Left renal pelvis (tissue), 4 donors: ENCODE measurements at places on chromosomes 5 and 9.

- no peak for DNase-seq
Observed at GRCh38 chr5:71597001-71597400, 9.9 kb downstream of the MCCC2 start.

- DNase-seq: no peak
Observed at GRCh38 chr5:5373351-5373989, 49.0 kb upstream of the ICE1 start.

- no peak for DNase-seq
Observed at GRCh38 chr5:110611817-110612216, 114.7 kb downstream of the TMEM232 start.

DNA sequence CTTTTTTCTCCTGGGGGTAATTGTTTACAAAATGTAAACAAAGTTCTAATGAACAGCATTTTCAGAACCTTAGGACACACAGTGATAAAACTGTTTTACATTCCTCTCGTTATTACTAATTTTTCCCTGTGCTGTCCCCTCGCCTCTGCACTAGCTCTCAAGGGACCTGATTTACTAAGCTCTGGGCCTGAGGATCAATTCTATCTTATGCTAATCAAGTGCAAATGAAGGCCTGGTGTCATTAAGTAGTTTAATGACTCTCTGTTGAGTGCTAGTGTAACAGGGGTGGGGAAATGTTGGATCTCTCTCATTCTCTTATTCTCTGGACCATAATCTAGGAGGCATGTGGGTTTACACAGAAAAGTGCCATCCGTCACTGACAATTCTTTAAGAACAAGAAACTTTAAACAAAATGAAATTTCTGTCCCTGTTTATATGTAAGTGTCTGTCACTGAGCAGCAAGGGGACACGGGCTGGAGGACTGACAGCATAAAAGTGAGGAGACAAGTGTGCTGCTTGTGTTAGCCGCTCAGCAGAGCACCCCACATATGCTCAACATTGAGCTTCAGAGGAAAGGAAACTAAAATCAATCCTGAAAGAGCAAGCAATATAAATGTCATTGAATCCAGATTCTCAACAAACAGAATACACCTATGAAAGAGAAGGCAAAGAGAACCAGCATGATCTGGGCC, 115.4 kb downstream of the WDR41 start:
- no peak for DNase-seq

DNA sequence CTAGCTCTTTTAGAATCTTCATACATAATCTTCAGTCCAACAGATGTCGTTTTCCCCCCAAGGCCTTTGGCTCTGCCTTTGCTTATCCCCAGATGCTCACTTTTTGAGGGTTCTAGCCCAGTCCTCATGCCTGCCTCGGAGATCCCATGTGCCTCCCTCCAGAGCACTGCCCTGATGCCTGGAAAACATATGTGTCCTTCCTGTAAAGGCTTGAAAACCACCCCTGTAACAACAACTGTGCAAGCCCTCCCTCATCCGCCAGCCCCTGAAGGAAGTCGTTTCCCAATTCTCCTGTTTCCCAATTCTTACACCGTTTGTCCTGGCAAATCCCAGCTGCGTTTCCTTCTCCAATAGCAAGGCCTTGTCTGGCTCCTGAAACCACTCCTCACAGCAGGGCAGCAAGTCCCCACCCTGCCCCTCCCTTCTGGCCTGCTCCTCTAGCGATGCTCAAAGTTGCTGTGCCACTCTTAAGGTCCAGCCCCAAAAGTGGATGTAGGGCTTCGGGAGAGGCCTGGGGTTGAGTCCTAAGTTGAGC, 52.2 kb downstream of the SLC36A1 start:
- no peak for DNase-seq

DNA sequence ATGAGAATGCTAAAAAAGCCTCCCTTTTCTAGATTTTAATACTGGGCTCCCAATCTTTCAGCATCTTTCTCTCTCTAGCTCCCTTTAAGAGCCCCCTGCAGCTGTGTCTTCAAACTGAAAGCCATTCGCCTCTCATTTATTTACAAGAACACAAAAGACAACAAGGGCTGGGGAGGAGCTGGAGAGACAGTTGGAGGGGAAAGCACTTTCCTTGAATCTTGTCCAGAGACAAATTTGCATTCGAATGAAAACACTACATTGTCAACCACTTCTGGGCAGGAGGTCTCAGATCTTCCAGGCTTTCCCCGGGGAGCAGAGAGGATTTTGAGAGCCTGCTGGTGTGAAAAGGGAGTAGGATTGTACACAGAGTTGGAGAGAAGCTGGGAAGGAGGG, 518.3 kb downstream of the CTNND2 start:
- DNase-seq: no peak

GRCh38 chr5:57539281-57539701, 56.7 kb upstream of the ACTBL2 start:
- no peak for DNase-seq

DNA sequence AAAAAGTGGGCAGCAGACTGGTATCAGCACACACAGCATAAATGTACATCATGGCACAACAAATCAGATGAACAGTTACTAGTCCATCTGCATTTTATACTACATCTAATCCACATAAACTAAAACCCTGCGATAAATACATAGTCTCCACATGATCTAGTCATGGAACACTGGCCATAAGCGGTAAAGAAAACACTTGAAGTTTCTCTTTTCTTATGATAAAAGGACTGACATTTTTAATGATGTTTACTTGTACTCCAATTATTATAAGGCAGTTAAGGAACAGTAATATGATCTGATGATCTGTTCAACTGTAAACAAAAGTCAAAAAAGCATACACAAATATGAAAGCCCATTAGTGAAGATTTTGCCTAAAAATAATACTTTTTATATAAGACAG, 112.5 kb downstream of the MPDZ start:
- no peak for DNase-seq

DNA sequence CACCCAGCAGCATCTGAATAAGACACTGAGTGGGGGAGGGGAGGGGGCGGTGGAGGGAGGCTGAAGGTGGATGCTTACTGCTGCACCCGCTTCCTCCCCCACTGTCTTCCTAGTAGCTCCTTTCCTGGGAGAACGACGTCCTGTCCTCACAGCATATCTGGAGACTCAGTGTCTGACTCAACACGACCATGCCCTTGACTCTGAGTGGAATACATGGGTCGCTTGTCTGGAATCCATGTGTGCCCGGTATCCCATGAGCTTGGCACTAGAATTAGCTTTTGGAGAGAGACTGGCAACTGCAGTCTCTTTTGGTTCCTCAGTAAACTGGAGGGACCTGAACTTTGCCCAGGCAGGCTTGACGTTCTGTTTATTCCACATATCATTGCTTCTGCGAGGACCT, 125.4 kb upstream of the FAM120A start:
- no peak for DNase-seq

DNA sequence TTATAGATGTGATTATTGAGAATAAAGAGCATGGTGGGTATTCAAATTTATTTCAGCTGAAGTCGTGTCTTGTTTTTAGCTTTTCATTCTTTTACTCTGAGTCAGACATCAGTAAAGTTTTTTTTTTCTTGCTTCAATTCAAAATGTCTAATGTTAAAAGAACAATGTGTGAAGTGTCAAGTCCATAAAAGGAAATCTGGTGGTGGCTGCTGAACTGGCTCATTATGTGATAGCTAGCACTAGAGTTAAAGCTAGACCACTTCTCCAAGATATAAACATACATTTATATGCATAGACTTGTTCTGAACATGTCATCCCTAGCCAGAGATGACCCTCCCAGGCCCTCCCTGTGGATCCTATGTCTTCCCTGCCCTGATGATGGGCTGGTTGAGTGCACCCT, 338.3 kb downstream of the RAB3C start:
- no peak for DNase-seq

- DNase-seq: no peak
Observed at GRCh38 chr9:116628716-116629115, 58.4 kb upstream of the TRIM32 start.

DNA sequence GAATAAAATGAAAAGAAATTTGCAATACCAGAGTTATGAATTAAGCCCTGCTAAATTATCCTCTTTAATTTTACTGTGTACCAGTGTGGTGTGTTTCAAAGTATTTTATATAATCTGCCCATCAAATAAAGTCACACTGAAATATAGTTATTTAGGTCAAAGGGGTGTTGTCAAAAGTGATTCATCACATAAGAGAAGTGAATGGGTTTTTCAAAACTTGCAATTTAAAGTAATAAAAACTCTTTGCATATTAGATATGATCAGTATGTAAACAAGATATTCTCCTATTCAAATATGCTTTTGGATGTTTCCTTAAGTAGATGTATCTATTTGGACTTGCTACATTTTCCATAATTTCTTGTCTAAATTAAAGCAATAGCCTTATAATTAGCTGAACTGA, 1183.0 kb upstream of the CDH18 start:
- DNase-seq: no peak

GRCh38 chr5:156414391-156414790, 87.4 kb downstream of the SGCD start:
- DNase-seq: no peak

DNA sequence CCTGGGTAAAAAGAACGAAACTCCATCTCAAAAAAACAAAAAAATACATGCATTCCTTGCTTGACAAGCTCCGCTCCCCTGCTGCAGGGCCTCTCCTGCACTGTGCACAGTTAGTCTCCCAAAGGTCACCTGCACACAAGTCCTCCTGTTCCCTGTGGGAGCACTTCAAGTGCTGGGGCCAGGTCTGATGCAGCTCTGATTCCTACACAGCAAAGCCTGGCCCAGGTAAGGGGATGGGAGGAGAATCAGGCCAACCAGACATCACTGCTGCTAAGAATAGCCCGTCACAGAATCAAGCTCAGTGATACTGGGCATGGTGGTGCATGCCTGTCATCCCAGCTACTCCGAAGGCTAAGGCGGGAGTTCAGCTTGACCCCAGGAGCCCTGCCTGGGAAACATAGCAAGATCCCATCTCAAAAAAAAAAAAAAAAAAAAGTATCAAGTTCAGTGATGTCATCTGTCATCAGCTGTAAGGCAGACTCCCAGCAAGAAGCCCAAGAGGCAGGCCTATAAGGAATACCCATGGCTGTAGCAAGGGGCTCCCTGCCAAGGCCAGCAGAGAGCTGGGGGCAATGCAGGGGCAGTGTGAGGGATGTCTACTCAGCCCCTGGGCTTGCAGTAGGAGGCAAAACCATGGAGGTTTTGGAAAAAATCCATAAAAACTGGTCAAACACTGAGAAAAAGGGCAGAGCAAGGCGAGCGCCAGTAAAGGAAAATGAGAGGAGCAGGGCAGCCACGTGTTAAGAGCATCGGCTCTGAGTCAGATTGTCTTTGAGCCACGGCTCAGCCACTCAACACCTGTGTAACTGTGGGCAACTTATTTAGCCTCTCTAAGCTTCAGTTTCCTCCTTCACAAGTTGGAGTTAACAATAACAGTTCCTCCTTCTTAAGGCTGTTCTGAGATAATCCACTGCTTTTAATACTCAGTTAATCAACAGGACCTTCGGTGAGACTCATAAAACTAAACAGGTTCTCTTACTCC, 3.2 kb downstream of the TPM2 start:
- no peak for DNase-seq

- DNase-seq: no peak
Observed at GRCh38 chr9:7186175-7186574, 428.4 kb downstream of the KDM4C start.

- DNase-seq: no peak
Observed at GRCh38 chr9:78688796-78689195, 391.9 kb downstream of the PSAT1 start.

- DNase-seq: no peak
Observed at GRCh38 chr9:121225240-121225639, 23.6 kb upstream of the RAB14 start.

GRCh38 chr5:133701871-133702270, 89.5 kb upstream of the FSTL4 start:
- DNase-seq: no peak

- DNase-seq: peak; percentile 22
Observed at GRCh38 chr9:1173211-1173610, 123.1 kb downstream of the DMRT2 start.

DNA sequence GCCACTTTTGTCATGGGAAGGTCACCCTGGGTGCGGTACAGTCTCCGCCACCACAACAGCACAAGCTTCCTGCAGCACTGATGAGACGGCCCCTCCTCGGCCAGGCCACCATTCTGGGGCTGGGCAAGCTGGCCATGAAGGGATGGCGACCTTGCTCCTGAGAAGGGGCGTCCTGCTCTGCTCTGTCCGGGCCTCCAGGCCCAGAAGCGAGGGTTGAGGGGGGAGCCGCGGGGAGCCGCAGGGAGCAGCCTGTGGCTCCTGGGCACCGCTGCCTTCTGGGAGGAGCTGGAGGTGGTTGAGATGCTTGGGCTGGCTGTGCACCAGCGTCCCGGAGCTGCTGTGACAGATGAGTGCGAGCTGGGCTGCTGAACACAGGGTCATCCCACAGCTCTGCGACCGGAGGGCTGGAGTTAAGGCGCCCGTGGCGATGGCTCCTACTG, 84.3 kb upstream of the RAPGEF1 start:
- DNase-seq: no peak

DNA sequence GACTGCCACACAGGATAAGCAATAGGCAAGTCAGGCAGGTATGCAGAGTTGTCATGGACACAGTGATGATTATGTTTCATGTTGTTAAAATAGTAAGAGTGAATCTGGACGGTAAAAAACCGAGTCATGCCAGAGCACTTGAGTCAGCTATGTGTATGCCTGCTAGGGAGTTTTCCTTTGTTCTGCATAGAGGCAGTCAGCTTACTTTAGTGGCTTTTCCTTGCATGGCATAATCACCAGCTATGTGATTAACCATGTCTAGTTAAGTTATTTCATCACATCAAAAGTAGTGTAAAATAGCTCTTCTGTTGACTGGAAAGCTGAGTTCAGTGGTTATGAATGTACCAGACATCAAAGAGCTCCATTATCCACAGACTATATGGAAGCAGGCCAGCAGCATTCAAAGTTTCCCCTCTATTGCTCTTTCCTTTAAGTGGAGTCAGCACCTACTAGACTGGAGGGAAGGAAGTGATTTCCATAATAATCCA, 989.8 kb downstream of the TLE1 start:
- DNase-seq: no peak

DNA sequence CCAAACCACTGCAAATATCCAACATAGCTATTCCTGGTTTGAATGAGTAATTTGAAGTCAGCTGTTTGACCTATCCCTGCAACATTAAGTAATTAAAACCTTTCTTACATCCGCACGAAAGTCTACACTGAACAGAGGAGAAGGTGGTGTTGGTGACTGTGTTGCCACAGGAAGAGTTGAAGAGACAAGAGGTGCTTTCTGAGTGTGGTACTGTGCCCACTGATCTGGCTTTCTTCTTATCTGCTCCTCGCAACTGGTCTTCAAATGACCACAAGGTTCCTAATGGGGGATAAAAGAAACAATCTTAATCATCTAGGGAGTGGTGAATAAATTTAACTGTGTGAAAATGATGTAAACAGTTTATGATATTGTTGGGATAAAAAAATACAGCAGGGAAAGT, 29.4 kb upstream of the PDCL start:
- DNase-seq: no peak

GRCh38 chr5:166282939-166283338, 2008.5 kb upstream of the WWC1 start:
- DNase-seq: no peak

DNA sequence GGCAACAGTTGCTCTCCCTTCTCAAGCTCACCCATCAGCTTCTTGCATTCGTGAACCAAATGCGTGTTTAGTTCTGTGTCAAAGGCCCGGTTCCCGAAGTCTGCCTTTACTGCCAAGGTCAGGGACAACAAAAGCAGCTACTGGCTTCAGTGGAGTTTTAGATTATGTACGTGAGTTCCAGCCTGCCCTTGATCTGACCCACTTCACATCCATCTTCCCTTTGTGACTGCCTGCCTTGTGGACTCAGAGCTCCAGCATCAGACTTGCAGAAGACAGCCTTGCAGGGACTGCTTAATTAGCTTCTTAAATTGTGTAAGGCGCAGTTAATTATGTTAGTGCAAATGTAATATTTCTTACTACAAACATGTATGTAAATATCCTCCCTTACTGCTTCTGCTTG, 774.7 kb upstream of the EDIL3 start:
- DNase-seq: no peak

GRCh38 chr5:14179446-14179845, 36.3 kb downstream of the TRIO start:
- DNase-seq: no peak
